Activated naive CD4-positive, alpha-beta T cell treated with anti-CD3 and anti-CD28 coated beads, Interleukin-2, amount 50 U/mL, for 16 hours (primary cell): ENCODE measurements at places on chromosomes 4 and X.

DNA sequence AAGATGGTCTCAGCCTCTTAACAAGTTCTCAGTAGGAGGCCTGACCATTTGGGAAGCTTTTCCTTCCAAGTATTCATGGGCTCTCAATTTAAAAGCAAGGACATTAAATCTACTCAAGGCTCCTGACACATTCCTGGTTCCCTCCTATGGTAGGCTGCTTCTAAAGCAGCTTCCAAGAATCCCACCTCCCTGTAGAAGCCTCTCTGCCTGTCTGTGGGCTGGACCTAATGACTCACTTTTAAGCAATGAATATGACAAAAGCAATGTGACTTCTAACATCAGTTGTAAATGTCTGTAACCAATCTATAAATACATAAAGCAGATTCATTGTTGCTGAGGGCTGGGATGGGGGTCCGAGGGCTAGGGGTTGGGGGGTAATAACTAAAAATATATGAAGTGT lies 99.5 kb upstream of the FAM9B start:
- no peak for DNase-seq

- DNase-seq = no peak
Measured at GRCh38 chrX:148979786-148980185, 479.4 kb downstream of the AFF2 start.

GRCh38 chr4:1869530-1870327 lies 1.5 kb upstream of the NSD2 start:
- no peak for DNase-seq

GRCh38 chr4:173699841-173700475 lies 169.9 kb upstream of the HAND2 start:
- DNase-seq = no peak

DNA sequence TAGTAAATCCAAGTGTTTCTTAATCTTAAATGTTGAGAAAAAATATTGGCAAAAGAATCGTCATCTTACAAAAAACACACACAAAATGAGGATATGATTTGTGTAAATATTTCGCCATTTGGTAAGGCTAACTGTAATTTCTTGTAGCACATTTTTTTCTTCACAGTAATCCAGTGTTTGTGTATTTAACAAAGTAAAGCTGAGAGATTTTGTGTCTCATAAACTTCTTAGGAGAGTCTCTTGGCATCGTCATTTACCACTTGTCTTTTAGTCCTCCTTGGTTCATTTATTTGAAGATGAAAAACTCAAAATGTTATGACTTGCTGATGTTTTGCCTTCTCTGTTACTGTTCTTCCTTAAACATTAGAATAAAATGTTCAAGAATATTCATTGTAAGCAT lies 326.7 kb upstream of the PITX2 start:
- no peak for DNase-seq

DNA sequence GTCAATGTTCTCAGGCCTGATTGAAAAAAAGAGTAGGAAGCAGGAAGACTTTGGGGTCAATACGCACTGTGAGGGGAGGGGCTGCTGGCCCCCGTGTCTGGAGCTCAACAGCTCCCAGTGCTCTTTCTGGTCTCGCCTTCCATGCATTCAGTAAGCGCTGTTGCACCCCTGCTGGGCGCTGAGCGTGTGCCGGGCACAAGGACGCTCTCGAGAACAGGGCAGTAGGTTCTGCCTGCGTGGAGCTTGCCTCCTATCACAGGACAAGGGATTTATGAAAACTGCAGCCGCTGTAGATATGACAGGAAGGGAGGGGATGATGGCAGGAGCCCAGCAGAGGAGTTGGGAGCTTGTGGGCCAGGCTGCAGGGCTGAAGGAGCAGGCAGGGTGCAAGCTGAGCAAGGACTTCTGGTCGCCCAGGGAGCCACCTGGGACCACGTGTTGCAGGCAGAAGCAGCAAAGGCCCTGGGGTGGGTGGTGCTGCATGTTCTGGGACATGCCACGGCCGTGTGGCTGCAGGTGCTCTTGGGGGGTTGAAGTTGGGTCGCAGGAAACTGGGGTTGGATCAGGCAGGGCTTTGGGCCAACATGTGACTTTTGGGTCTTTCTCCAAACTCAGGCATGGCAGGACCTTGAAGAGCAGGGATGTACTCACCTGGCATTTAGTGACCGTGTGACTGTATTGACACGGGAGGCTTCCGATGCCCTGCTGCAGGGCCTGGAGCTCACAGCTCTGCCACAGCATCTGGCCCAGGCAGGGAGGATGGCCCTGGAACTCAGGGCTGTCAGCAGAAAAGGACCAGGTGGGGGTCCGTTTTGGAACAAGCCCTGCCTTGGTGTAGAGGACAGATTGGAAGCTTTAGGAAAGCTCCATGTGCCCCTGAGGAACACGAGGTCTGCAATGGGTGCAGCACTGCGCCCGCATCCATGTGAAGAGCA lies 97.9 kb downstream of the CPZ start:
- no peak for DNase-seq

DNA sequence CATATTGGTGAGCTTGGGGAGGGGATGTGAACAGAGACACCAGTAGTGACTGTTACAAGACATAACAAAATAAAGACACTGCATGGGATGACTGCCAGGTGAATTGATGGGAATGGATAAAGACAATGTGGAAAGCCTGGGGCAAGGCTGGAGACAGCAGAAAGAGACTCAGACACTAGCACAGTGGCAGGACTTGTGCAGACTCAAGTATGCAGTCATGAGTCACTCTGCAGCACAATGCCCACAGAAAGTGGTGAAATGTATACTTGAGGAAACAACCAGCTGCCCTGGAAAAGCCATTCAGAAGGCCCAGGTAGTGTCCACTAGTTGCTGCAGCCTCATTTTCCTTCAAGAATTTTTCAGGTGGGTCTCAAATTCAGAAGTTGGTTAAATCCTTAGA lies 452.3 kb downstream of the MID1IP1 start:
- DNase-seq = no peak

DNA sequence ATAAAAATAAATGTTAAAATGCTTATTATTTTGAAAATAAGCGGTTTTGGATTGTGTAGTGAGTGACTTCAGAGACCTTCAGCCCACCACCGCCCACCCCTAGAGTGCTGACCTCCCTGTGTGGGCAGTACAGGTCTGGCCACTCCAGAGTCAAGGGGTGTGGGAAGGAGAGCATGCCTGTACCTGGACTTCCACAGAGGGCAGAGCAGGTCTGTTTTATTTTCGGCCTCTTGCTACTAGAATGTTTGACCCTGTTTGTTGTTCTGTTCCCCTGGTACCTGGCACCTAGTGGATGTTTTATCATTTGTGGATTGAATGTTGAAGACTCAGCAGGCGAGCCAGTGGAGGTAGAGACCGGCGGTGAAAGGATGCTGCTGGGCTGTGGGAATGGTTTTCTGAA lies 14.3 kb downstream of the PIGG start:
- no peak for DNase-seq

GRCh38 chrX:57905141-57905540 lies 5.1 kb downstream of the ZXDA start:
- DNase-seq = no peak

DNA sequence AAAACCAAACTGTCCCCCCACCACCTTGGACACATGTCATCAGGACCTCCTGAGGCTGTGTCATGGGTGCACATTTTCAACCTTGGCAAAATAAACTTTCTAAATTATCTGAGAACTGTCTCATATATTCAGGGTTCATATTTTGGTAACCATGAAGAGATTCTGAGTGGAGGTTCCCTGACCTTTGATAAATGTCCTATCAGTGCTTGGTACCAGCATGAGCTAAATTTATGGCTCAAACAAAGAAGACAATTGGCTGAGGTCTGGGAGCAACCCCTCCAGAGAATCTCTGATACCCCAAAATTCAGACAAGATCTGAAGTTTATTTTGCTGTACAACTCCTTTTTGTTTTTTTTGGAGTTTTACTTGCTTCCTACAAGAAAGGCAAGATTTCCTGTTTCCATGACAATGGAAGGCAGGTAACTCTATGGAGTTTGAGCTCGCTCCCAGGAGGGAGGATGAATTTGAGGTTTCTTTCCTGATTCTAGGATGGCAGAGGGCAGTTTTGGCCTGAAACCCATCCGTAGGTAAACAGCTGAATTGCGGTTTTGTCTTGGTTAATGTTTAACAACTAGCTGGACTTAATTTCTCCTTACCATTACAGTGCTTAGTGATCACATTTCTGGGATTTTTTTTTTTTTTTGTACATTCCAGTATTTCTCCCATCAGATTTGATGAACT lies 14.5 kb downstream of the UGT2B15 start:
- no peak for DNase-seq

- no peak for DNase-seq
Measured at GRCh38 chr4:172601195-172601594, 567.4 kb upstream of the GALNT7 start.

DNA sequence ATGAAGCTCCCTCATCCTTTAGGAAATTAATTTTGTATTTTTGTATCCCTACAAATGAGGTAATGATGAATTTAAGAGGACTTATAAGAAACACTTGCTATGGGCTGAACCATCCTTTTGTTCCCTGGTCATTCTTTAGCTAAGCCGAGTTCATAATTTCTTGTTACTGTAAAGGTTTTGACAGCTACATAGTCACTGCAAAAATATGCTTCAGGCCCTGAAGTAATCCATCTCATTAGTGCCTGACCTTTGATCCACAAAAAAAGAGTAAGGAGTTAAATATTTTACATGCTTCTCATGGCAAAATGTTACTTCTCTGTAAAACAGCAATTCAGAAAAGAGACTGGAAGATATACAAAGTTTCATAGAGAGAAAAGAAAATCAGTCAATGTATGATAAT lies 290.6 kb upstream of the SLIT2 start:
- no peak for DNase-seq

- no peak for DNase-seq
Measured at GRCh38 chrX:39950018-39950688, 147.6 kb downstream of the BCOR start.

DNA sequence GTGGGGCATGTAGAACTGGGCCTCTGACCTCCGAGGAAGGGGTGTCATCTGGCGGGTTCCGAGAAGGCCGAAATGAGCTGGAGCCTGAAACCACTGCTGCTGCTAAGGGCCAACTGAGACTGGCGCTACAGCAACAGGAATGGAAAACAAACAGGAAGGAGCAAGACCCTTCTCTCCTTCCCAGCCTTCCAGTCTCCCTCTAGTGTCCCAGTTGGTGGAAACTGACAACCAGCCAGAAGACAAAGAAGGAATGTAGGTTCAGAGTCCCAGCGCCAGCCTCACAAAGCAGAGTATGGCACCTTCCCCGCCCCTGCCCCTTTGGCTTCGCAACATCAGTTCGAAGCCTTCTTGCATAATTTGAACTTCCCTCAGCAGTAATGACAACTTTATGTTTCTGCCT lies 24.4 kb upstream of the PDZD4 start:
- DNase-seq = no peak

DNA sequence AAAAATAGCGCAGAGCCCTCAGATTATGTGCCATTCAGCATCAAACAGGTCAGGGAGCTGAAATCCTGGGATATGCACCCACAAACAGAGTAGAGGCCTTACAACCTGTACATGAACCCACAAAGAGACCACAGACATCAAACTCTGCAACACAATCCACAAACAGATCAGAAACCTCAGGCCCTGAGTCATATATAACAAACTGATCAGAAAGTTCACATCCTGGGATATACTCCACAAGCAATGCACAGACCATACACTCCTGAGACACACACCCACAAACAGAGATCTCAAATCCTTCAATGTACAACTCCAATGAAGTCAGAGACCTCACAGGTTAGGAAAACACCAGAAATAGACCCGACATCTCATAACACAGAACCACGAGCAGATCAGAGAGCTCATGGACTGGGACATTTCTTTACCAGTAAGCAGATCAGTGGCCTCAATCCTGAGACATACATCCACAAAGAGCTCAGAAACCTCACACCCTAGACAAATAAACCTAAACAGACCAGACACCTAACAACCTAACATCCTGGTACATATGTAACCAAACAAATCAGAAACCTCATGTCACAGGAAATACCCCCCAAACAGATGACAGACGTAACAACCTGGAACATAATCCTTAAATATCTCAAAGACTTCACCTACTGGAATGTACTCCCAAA lies 24.2 kb downstream of the SUV39H1 start:
- DNase-seq = no peak

GRCh38 chrX:63713526-63713925 lies 71.5 kb downstream of the ARHGEF9 start:
- DNase-seq = no peak

DNA sequence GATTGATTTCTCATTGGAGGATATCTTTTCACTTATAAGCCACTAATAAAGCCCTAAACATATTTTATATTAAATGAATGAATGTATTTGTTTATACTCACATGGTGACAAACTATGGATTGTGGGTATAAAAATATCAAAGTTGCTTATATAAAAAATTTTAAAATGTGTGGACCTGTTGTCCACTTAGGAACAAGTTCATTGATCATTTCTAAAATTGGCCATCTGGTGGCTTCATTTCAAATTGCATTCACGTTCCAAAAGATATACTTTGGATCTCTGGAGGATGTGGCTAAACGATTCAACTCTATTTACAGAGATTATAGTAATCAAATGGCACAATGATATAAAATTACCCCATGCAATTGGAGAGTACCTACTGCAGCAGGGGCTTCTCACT lies 32.5 kb downstream of the FSTL5 start:
- no peak for DNase-seq

- no peak for DNase-seq
Measured at GRCh38 chr4:169100670-169101101, 90.6 kb upstream of the CBR4 start.

DNA sequence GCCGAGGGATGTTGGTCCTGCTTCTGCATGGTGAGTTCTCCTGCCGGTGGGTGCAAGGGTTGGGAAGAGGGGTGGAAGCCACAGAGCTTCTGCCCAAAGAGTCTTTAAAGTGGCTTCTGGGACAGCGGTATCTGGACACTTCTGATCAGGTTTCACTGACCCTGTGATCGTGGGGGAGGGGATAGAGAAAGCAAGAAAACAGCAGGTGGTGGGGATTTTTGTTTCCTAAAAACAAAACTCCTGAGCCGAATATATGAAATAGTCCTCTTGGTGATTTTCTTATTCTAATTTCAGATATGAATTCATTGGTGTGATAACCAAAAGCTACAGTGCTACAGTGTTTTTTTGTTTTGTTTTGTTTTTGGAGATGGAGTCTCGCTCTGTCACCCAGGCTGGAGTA lies 754 bp downstream of the NYX start:
- no peak for DNase-seq

DNA sequence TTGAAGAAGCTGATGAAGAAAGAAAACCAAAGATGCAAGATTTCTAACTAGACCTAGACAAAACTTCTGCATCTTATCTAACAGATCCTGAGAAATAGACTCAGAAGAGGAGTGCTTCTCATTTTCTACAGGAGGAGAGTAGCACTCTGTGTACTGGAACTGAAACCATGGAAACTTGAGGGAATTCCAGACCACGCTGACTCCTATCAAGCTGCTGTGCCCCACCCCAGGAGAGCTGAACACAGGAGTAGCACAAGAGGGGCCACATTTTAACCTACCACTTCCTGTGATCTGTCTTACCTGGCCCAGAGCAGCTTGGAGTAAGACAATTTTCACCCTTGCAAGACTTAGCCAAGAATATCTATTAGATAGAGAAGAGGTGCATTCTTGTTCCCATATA lies 248.9 kb downstream of the SCFD2 start:
- no peak for DNase-seq

- DNase-seq = no peak
Measured at GRCh38 chr4:740011-740410, 34.4 kb downstream of the PCGF3 start.

- no peak for DNase-seq
Measured at GRCh38 chr4:149986917-149987316, 91.3 kb upstream of the DCLK2 start.
